ENCODE measurements at places on chromosomes 7 and 10.

- DNase-seq = no peak
Measured at GRCh38 chr7:128022631-128023532, 8.4 kb downstream of the LRRC4 start.

DNA sequence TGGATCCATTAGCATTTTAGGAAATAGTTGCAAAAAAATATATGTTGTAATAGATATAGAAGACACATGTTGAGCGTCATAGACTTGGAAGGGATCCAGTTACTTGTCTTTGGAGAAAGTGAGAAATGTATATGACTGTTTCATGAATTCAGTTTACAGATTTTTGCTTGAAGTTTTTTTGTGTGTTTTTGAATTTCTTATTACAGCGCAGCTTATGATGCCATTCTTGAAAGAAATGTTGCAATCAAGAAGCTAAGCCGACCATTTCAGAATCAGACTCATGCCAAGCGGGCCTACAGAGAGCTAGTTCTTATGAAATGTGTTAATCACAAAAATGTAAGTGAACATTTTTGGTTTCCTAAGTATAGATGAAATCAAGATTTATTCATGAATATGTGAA is 98.2 kb downstream of the MAPK8 start:
- DNase-seq = no peak

DNA sequence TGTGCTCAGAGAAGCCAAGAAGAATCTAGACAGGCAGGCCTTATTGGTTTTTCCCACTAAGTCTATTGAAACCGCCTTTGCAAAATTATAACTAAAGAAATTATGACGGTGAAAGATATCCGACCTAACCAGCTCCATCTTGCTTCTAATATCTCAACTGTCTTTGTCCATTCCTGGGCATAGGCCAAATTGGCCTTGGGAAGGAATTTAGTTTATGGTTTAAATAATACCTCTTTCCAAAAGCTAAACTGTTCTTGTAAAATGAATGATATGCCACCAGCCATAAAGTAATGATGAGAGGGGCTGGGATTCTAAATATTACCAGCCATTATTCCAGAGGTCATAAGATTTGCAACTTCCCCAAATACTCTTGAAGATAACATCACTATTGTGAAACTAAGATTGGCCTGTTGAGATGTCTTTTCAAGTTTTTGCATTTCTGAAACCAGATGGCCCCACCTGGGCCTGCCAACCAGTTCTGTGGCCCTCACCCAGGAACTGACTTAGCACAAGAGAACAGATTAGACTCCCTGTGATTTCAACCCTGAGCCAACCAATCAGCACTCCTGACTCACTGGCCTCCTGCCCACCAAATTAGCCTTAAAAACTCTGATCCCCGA is 41.2 kb upstream of the SLC35G1 start:
- DNase-seq = no peak

GRCh38 chr7:98840096-98840495 is 29.7 kb downstream of the TMEM130 start:
- DNase-seq = no peak

DNA sequence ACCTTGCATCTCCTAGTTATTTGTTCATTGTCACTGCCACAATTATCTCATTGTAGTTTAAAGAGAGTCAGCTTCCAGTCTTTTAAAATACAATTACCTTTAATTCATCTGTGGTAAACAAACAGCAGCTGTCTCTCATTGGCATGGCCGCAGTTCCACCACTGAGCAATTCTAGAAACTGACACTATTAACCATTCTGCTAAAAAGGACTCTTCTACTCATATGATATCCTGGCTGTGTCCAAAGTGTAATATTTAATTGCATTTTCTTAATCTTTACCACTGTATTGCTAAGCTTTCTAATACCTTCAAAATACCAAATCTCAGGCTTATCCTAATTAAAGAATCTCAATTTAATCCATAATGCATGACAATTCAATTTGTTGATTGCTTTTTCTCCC is 639.0 kb downstream of the AUTS2 start:
- DNase-seq = no peak

- DNase-seq = no peak
Measured at GRCh38 chr7:35831208-35831607, 30.4 kb downstream of the SEPTIN7 start.

All from stimulated activated CD4-positive, alpha-beta T cell treated with anti-CD3 and anti-CD28 coated beads, Interleukin-4, amount 100 ng/mL, for 24 hours (primary cell).